H4 (cell line): ENCODE measurements at places on chromosomes 13 and 19.
A peak's percentile ranks its signal among the peaks of the same experiment; 100 is the strongest.

DNA sequence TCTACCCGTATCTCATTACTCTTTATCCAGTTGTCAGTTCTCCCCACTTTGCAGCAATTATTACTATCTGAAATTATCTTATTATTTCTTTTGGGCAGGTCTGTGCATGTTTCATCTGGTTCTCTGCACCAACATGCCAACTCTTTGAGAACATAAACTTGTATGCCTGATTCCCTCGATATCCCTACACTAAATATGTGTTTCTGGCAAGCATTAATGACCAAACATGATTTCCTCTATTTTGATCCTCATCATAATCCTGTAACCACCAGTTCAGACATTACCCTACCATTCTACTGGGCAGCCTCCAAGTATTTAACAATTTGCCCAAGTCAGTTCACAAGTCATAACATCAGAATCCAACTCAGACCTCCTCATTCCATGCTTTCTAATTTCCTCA lies 426.1 kb downstream of the FOXO1 start:
- DNase-seq: no peak

DNA sequence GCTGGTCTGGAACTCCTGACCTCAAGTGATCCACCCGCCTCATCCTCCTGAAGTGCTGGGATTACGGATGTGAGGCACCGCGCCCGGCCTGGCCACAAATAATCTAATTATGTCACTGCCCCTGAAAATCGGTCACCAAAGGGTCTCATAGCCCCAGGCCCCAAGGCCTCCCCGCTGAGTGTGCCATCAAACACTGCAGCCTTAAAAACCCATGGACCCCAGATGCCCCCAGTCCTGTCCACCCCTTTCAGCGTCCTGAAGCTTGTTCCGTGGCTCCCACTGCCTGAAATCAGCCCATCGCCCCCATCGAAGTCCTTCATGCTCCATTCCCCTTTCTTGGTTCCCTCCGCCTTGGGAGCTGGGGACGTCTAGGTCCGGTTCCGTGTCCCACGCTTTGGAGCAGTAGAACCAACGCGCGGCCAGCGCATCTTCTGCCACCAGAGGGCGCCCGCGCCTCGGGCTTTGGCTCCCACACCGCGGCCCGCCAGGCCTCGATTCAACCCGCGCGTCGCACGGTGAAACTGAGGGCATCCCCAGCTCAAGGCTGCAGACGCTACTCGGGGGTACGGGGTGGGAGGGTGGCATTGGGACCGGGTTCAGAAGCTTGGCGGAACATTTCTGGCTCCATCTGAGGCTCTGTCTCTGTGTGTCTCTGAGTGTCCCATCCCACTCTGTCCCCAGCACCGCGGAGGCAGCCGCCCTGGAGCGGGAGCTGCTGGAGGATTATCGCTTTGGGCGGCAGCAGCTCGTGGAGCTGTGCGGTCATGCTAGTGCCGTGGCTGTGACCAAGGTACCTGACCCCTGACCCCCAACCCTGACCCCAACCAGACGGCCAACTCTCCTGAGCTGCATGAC lies 3.5 kb downstream of the YJEFN3 start:
- no peak for DNase-seq

GRCh38 chr19:39138221-39139211 lies 12.9 kb downstream of the PAK4 start:
- DNase-seq: no peak

GRCh38 chr13:50587115-50587514 lies 256.4 kb downstream of the DLEU7 start:
- no peak for DNase-seq

GRCh38 chr13:66021846-66022245 lies 1208.3 kb downstream of the PCDH9 start:
- DNase-seq: no peak

GRCh38 chr13:75637181-75637750 lies 1.1 kb downstream of the LMO7 start:
- DNase-seq: no peak

DNA sequence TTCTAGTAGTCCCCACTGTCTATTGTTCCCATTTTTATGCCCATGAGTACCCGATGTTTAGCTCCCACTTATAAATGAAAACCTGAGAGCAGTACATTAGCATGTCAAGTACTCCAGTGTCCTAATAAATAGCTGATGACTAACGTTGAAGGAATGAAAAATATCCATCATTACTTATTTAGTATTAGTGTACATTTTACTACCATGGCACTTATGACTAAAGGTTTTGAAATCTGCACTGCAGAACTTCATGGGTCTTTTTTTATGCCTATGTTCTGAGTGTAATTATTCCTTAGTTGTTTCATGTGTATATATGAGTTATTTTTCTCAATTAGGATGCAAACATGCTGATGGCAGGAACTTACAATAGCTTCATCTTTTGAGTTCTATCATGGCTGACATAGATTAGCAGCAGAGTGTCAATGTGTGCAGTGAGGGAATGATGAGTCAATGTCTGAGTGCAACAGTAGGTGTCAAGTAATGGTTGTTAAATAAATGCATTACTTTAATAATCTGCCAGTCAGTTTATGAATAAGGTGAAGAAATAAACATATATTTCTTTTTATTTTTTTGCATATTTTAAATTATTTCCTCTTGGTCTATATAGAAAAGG lies 188.4 kb downstream of the ITGBL1 start:
- DNase-seq: no peak

- no peak for DNase-seq
Observed at GRCh38 chr13:27965343-27965739, 3.8 kb downstream of the CDX2 start.

DNA sequence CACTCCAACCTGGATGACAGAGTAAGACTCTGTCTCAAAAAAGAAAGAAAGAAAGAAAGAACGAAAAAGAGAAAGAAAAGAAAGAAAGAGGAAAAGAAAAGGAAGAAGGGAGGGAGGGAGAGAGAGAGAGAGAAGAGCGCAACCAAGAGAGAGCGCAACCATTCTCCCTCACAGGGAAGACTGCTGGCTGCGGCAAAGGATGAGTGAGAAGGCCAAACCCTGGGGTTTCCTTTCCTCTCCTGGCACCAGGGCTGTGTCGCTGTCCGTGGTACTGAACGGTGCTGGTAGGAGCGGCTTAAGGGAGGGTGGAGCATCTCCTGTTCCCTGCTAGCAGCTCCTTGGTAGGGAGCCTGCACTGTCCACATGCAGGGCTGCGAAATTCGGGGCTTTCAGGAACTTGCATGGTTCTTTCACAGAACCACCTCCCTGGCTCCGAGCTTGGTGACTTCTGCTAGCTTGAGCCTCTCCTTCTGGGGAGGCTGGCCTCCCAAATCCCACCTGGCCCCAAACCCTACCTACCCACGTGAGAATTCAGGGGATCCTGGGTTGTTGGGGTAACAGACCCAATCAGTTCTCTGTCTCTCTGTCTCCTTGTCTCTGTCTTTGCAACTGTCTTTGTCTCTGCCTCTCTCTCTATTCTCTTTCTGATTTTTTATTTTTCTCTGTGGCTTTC lies 51.1 kb upstream of the ZNRF4 start:
- peak; percentile 79 for DNase-seq

DNA sequence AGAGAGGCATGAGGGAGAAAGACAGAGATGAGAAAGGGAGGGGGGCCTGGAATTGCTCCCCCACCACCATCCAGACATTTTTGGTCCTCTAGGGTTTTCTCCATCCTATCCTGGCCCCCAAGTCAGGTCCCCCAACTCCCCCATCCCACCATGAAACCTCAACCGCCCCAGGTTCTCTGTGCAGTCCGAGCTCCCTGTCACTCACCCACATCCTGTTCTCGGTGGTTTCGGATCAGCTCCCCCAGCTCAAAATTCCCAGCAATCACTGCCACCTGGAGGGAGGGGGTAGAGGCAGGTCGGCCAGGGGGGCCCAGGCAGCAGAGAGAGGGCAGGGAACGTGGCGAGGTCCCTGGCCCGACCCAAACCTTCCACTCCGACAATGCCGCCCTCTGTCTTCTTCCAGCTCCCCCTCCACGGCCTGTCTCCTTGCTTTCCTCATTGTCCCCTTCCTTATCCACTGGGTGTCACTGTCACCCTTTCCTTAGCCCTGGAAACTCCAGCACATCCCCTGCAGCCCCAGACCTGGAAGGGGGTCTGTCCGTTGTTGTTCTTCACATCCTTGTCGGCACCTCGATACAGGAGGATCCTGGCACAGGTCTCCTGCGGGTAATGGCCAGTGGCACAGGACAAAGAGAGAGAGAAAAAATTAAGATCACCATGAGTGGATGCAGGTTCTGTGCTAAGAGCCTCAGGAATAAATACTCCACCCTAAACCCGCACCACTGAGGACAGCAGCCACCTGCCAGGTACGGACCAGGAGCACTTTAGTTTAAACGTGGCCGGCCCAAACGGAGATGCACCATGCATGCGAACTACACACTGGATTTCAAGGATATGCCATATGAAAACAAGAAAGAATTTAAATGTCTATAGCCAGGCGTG lies 15.4 kb downstream of the SHANK1 start:
- DNase-seq: no peak

GRCh38 chr19:10503002-10503789 lies at the start of gene KEAP1:
Gene KEAP1, minus strand, starts transcription at chr19:10503356. Its CDS starts 3,323 bp downstream, at chr19:10500033.
- DNase-seq: no peak

DNA sequence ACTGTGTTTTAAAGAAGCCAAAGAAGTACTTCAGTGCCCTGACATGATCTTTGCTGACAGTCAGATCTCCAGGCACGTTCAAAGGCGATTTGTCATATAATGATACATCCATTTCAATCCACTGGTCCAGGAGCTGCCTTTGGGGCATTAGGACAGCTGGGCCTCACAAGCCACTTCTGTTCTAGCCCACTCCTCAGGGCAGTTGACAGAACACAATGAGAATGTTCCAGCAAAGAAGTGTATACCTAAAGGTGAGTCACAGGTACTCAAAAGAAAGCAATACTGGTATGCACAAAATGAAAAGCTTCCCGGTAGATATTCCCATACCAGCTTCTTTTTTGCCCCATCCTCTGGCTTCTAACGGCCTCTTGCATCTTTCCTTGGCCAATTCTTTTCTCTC lies 12.5 kb upstream of the MAP3K10 start:
- no peak for DNase-seq

GRCh38 chr19:645912-646778 lies 6.5 kb downstream of the FGF22 start:
- no peak for DNase-seq

- no peak for DNase-seq
Observed at GRCh38 chr19:15110418-15110815, 3.2 kb downstream of the SYDE1 start.

DNA sequence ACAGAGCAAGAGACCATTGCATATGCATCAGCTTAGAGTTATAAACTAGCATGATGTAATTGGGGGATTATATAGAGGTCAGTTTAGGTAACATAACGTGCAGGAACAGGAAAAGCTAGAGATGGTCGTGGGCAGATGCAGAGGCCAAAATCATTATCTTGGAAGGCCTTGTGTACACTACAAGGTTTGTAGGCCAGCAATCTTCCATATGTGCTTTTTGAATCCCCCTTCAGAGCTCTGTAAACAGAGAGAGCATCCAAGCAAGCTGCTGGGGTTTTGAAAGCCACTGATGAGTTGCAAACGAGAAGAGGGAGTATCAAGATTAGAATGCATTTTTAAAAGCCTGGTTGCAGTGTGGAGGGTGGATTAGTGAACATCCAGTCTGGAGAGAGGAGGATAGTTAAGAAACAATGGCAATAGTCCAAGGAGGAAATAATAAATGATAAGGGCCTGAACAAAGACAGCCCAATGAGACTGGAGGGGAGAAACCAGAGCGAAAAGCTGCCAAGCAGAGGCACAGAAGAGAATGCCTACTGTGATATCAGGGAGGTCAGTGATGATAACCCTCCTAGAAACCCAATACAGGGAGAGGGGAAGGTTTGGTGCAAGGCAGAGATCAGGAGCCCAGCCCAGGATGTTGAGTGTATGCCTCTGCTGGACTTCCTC lies 109.6 kb downstream of the ZAR1L start:
- no peak for DNase-seq

DNA sequence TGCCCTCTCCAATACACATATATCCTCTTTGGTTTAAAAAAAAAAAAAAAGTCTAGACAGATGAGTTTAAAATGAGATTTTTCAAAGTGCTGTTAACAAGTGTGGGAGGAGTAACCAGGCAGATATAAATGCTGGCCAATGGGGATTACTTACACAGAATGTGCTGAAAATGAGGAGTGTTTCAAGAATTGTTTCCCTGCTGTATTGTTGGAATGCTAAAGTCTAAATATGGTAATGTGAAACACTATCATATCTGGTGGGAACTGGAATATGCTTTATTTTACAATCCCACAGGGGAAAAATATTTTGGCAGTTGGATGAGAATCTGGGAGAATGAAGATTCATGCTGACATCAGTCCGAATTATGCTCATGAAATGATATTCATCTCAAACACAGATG lies 250.7 kb downstream of the DCT start:
- DNase-seq: no peak

DNA sequence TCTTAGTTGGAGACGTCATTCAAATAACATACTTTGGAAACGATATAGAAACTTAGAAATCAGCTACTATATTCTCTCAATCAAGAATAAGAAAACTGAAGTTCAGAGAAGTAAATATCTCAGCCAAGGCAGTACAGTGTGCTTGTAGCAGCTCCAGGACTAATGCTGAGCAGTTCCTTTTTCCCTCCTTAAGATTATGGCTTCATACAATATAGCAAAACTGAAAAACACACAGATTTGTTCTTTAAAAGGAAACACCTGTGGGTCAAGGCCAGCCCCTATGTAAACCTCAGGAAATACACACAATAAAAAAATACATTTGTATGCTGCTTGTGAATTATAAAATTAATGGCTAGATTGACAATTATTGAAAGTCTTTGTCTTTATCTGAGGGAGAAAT lies 212.7 kb upstream of the EDNRB start:
- no peak for DNase-seq

DNA sequence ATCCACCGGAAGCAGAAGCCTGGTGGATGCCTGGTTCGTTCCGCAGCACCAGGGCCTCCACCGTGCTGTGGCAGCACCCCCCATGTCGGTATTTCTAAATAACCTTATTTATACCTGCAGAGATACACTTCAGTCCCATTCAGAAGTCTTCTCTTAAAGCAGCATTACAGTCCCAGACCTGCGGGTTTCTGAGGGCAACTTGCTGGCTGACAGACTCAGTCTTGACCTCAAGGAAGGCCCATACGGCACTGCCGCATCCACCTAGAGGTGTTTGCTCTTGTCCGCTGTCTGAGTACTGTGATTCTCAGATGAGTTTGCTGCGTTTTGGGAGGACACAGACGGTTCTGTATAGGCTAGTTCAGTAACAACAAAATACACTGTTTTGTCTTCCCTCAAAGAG lies 16.9 kb upstream of the TEX29 start:
- no peak for DNase-seq

- peak; percentile 88 for DNase-seq
Observed at GRCh38 chr19:33293255-33294057, 8.9 kb downstream of the CEBPA start.

DNA sequence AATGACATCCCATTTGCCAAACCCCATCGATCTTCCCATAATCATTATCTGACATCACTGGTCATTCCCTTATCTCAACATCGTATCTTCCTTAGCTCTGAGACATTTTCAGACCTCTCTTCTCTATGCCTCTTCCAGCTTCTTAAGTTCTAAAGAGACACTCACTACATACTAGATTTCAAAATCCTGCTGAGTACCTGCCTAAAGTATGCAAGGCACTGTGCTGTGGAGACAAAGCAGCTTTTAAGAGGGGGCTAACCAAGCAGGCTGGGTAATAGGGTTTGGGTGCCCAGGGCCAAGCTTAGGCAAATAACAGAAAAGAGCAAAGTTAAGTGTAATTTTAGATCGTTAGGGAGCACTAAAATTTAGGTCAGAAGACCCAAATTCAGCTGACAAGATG lies 3.4 kb upstream of the POMP start:
- no peak for DNase-seq
